Activated T-helper 1 cell treated with Interleukin-2 at 50 U/mL for 16 hours (primary cell): ENCODE measurements at places on chromosomes 5 and 9.

DNA sequence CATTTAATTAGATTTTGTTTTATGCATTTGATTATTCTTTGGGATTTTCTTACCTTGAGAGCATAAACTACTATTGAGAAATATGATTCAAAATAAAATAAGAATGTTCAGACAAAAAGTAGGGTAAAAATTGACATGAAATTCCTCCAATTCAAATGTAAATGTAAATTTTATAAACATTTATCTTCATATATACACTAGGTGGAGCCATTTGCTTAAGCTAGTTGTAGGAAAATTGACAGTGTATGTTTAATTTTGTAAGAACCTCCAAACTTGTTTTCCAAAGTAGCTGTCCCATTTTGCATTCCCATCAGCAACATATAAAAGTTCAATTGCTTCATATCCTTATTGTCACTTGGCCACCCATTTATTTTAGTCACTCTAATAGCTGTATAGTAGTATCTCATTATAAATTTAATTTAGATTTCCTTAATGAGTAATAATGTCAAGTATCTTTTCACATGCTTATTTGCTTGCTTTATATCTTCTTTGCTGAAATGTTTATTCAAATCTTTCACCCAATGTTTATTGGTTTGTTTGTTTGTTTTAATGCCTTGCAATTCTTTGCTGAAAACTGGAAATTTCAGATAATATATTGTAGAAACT lies 37.6 kb upstream of the SLCO6A1 start:
- no peak for DNase-seq

GRCh38 chr5:172082180-172082579 lies 75.7 kb upstream of the FBXW11 start:
- no peak for DNase-seq

DNA sequence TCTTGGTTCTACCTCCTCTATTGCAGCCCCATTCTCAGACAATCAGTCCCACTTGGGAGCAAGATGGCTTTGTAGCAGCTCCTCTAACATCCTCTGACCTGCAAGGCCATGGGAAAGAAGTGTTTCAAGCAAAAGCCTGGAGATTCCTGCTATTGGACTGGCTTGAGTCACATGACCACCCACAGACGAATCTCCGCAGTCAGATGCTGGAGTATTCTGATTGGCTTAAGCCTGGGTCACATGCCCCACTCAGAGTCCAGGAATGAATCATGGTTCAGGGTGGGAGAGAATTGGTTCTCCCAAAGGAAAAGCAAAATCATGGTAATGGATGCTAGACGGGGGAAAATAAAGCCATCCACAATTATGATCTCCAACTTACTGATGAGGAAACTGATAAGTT lies 22.6 kb upstream of the LMX1B start:
- no peak for DNase-seq

- no peak for DNase-seq
Observed at GRCh38 chr9:134059188-134059641, 8.6 kb downstream of the BRD3 start.

- DNase-seq, result no peak
Observed at GRCh38 chr5:152378730-152379129, 26.3 kb downstream of the NMUR2 start.

- DNase-seq, result no peak
Observed at GRCh38 chr5:39058178-39058921, 15.8 kb downstream of the RICTOR start.

GRCh38 chr9:36676778-36677485 lies 104.2 kb downstream of the MELK start:
- DNase-seq, result no peak
